Pons (tissue), 1 donor: ENCODE measurements at places on chromosomes 3 and 15.

GRCh38 chr3:9302425-9303181 is 53.2 kb upstream of the SRGAP3 start:
- DNase-seq: peak; percentile 75

GRCh38 chr3:78519281-78519680 is 1248.5 kb downstream of the ROBO1 start:
- DNase-seq: no peak

DNA sequence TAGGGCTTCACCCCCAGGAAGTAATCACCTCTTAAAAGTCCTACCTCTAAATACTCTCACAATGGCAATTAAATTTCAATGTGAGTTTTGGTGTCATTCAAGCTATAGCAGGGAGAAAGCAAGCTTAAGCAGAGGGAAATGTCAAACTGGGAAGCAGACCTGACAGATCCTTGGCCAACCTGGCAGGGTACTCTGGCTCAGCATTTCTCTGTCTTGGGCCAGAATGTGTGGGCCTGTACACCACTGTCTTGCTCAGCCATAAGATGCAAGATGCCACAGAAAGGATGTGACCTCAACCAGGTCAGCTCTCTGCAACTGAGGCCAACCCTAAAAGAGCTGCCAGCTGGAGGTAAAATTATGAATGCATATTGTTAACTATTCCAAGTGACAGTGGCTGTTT is 130.6 kb upstream of the CMC1 start:
- no peak for DNase-seq

DNA sequence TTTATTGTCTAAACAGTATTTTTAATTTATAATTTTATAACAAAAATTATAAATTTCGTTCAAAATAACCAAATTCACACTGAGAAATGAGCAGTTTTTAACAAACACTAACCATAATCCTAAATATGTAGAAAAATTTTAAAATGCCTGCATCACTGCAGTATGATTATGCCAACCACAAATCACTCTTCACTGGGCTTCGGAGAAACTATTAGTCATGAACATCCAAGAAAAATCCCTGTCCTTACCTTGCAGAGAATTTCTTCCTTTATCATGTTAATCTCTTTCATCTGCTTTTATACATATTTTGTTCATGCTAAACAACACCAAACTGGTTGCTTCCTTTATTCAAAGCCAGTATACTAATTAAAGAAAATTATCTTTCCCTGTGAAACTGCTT is 511.0 kb upstream of the ALCAM start:
- DNase-seq: no peak

DNA sequence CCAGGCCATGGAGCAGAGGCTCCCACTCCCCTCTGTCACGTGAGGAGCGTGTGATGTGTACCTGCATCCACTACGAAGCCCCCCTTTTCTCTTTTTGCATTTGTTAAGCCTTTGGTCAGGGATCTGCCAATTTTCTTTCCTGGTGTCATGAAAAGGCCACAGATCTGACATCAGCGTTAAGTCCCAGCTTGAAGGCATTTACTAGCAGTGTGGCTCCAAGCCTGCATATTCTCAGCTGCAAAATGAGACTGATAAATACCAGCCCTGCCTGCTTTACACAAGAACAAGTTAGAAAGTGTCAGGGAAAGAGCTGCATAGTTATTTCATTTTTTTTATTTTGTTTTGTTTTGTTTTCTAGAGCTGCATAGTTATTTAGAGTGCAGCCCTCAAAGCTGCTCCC is 2.3 kb upstream of the ANKRD63 start:
- DNase-seq: no peak

GRCh38 chr15:59260090-59260489 is 53.4 kb downstream of the LDHAL6B start:
- DNase-seq: peak; percentile 98

- DNase-seq: peak; percentile 91
These were observed at the start of gene ATP13A3 for GRCh38 chr3:194486540-194487288. Gene ATP13A3, minus strand, starts transcription at chr3:194487002. Its CDS starts 24,812 bp downstream, at chr3:194462190.

GRCh38 chr3:65925254-65925954 is 113.3 kb downstream of the MAGI1 start:
- no peak for DNase-seq
